LHCN-M2 (cell line): ENCODE measurements at places on chromosomes 2 and 18. TPM values are rescaled to one million over a fixed set of nuclear protein-coding genes. Genes with fewer than 3 reads are reported as not detected.

The SOWAHC gene
- total RNA-seq, result 6.4 and 7.3 TPM in 2 replicates

GRCh38 chr2:46815121-46815802 lies 100.3 kb downstream of the MCFD2 start:
- no peak for DNase-seq

The TTN gene
- total RNA-seq, result 2.0 and 5.5 TPM in 2 replicates

- DNase-seq, result no peak
Measured at GRCh38 chr18:6580401-6580800, 149.1 kb upstream of the ARHGAP28 start.

DNA sequence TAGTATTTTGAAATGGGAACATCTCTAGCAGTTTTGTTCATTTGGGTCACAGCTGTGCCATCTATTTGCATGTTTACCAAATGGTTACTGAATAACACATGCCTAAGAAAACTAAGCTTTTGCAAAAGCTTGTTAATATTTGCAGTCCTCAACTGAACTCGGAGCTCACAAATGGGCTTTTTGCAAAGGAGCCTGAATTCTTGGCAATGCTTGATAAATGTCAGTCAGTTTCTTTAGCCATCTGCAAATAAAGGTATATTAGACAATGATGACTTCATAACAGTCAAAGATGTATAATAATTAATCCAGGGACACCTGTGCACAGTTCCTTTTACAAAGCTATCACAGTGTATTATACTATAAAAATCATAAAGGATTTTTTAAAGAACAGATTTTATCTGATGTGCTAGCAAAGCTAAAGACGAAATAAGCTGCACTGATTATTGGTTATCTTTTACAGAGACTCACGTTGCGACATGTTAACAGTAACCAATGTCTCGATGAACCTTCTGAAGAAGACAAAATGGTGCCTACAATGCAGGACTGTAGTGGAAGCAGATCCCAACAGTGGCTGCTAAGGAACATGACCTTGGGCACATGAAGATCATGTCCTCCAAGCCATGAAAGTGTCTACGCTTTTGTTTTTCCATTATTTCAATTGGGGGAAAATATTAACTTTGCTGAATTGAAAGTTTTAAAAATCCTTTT lies 248.4 kb upstream of the KCNJ3 start:
- DNase-seq, result no peak

DNA sequence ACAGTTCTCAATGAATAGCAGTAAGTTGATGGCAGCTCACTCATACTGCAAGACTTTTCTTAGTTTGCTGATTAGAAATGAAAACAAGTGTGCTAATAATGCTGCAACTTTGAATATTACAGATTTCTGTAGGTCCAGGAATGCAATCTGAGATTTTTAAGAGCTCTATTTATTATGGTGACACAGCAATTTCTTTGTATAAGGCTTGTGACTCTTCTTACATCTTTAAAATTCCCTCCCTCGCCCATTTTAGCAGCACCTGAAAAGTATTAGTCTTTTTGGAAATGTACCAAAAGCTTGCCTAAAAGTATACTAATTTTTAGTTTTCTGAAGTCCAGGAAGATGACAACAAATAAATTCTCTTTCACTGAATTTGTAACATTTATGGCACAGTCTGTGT lies 4.4 kb upstream of the HTR2B start:
- no peak for DNase-seq

GRCh38 chr2:47172156-47172921 lies 17.2 kb upstream of the STPG4 start:
- peak; percentile 65 for DNase-seq

The PTMA gene
- total RNA-seq, result 836 and 882 TPM in 2 replicates

The PID1 gene
- 32.3 and 35.6 TPM in 2 replicates for total RNA-seq

The CCDC148 gene
- 0.26 and 0.29 TPM in 2 replicates for total RNA-seq

The PREB gene
- 68.9 and 72.4 TPM in 2 replicates for total RNA-seq

The BMP10 gene
- total RNA-seq, result not detected in 2 replicates

GRCh38 chr2:11738589-11739436 lies 7.6 kb upstream of the LPIN1 start:
- DNase-seq, result peak; percentile 67

The PDCD1 gene
- not detected in 2 replicates for total RNA-seq

GRCh38 chr2:27833931-27834330 lies 56.3 kb downstream of the RBKS start:
- peak; percentile 32 for DNase-seq

DNA sequence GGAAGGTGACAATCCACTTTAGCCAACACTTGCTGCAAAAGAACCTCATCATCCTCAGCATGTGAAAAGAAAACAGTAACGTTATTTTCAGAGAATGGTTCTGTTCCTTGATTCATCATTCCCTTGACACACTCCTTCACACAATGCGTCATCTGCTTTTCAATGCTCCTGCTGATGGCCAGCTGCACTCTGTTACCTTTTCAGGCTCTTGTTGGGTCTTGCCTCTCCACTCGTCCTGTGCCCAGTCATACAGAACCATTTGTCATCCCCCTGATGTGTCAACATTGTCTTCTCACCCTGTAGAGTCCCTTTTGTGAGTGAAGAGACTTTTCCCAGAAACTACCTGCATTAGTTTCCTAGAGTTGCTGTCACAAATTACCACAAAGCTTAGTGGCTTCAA lies 12.2 kb upstream of the DTNA start:
- no peak for DNase-seq

The RPRM gene
- total RNA-seq, result not detected in 2 replicates

The PJVK gene
- total RNA-seq, result 1.1 and 2.1 TPM in 2 replicates
